ENCODE measurements at places on chromosomes 16 and 17.

- no peak for DNase-seq
Measured at GRCh38 chr17:81200695-81201580, 21.8 kb downstream of the CEP131 start.

DNA sequence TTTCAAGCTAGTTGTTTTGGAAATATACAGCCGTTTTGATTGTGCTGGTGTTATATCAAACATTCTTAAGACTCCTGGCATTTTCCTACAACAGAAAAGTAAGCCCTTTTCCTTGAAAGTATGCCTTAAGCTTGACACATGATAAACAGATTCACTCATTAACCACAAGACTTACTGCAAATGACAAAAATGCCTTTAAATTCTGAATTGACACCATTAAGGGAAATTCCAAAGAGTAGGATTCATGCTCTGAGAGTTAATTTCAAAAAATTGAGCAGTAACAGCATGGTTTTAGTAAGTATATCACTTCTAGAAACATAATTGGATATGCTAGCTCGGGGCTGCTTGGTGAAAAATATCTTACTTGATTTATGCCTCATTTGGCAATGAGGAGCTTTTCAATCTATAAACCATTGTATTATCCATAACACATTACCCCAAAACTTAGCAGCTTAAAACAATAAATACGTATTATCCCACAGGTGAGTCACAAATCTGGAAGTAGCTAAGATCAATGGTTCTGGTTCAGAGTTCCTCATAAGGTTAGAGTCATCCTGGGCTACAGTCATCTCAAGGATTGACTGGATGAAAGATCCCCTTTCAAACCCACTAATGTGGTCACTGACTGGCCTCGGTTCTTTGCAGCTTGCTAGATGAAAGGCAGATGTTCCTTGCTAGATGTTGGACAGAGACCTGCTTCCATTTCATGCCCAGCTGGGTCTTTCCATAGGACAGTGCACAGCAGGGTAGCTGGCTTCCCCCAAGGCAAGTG, 8.2 kb upstream of the PHAF1 start:
- no peak for DNase-seq

GRCh38 chr17:39579318-39580081, 28.2 kb downstream of the NEUROD2 start:
- no peak for DNase-seq

- no peak for DNase-seq
Measured at GRCh38 chr16:4052801-4053293, 63.4 kb downstream of the ADCY9 start.
